ENCODE measurements at places on chromosomes 3 and 15. TPM values are rescaled to one million over a fixed set of nuclear protein-coding genes. Genes with fewer than 3 reads are reported as not detected.

Gene GNB4
- 14.3 TPM for total RNA-seq

DNA sequence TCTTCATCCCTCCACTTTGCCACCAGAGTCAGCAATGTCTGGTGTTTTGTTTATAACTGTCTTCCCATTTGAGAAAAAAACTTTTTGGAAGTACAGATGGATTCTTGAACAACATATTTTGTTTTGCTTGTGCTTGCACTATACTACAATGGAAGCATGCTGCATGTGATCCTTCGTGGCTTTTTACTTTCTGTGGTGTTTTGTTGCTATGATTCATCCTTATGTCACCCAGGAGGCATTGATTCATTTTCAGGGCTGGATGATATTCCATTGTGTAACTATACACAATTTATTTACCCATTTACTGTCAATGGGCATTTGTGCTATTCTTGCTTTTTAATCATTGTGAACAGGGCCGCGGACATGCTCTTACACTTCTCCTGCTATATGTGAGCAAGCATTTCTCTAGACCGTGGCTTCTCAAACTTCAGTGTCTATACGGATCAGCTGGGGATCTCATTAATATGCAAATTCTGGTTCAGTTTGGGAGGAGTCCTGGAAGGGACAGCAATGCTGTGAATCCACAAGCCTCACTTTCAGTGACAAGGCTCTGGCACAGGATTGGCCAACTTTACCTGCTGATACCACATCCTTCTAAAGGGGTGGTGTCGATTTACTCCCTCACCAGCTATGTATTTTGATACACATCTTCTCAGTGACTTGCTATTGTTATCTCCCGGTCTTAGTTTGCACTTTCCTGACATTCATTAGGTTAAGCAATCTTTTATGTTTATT is 65.9 kb downstream of the POLR2M start:
- DNase-seq, result no peak
- H3K36me3 ChIP-seq, result no peaks in the 10 kb centered on the region
- no peaks in the 10 kb centered on the region for H3K4me1 ChIP-seq
- H3K27me3 ChIP-seq, result no peaks in the 10 kb centered on the region
- H3K4me3 ChIP-seq, result no peak overlapping the region

DNA sequence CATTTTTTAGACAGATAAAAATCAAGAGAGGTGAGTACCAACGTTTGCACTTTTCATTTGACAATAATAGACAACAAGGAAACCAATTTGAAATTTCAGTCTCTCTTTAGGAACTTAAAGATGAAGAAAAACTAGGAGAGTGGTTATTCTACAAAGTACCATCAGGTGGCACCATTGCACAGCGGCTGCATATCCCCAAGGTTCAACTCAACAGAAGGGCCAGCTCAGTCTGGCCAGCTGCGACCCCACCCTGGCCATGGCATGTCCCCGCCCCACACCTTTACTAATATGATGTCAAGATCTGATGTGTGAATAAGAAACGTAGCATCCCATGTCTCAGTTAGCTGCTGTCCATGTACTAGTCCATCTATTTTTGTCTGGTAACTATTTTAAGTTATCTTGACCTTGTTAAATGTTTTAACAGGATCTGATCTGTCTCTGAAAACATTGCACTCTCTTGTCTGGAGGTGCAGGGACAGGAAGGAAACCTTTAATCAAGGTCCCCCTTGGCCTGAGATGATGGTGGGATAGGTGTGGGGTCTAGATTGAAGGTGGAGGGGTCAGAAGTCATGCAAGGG is 35.5 kb upstream of the CGNL1 start:
- peaks cover 4% of the 10 kb centered on the region for H3K4me1 ChIP-seq
- H3K4me3 ChIP-seq, result no peak overlapping the region
- no peaks in the 10 kb centered on the region for H3K36me3 ChIP-seq
- no peaks in the 10 kb centered on the region for H3K27me3 ChIP-seq
- DNase-seq, result peak; percentile 35

Gene ZKSCAN7
- 2.3 TPM for total RNA-seq

Gene HES1
- total RNA-seq, result 38.5 TPM

- H3K36me3 ChIP-seq, result no peaks in the 10 kb centered on the region
- H3K27me3 ChIP-seq, result no peaks in the 10 kb centered on the region
- no peak overlapping the region for H3K4me3 ChIP-seq
- no peaks in the 10 kb centered on the region for H3K4me1 ChIP-seq
These were observed 93.9 kb downstream of the CPN2 start for GRCh38 chr3:194257151-194257621.

DNA sequence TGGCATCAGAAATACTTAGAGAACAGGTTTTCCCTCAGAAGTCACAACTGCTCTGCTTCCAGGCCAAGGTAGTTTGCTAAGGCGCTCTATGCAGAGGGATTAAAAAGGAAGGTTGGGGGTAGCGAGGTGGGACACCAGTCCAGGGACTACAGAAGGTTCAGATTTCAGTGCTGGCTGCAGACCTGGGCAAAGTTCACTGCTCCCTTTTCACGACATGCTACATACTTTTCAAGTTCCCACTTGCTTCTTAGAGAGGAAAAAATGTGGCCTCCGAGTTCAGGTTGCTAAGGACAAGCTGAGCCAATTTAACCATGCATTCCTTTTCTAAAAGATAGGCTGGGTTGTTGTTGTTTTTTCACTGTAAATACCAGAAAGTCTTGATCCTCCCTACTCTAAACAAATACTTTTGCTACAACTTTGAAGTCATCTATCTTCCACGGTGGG is 158.6 kb upstream of the NR2F2 start:
- no peak for DNase-seq
- no peaks in the 10 kb centered on the region for H3K36me3 ChIP-seq
- H3K27me3 ChIP-seq, result no peaks in the 10 kb centered on the region
- H3K27ac ChIP-seq, result no peak overlapping the region
- H3K4me1 ChIP-seq, result peaks cover 4% of the 10 kb centered on the region
- H3K4me3 ChIP-seq, result no peak overlapping the region

GRCh38 chr15:60424006-60424405 is 26.2 kb upstream of the ANXA2 start:
- no peak overlapping the region for H3K4me3 ChIP-seq
- no peak for DNase-seq

DNA sequence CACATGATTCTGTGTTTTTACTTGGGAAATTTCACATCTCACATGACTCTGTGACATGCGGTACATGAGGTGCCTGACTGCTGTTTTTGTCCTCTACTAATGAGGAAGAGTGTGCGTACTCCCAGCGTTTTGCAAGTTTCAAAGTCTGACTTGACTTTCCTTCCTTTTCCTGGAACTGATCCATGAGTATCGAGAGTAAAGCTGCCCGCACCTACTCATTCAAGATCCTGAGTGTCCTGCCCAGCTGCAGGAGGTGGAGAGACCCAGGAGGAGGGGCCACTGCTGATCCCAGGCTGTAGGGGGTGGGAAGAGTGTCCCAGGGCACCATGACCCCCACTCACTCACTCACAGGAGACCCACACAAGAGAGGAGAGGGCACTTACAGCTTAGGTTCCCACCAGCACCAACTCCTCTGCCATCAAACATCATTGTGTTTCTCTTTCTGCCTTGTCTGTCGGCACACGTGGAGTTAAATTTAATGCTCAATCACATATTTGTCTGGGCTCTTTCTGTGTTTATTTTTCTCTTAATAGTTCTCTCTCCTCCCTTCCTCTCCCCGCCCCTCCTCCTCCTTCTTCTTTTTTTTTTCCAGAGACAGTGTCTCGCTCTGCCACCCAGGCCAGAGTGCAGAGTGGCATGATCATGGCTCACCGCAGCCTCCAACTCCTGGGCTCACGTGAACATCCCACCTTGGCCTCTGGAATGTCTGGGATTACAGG is 1.4 kb downstream of the CCR5AS start:
- H3K4me3 ChIP-seq, result no peak overlapping the region
- no peak overlapping the region for H3K27ac ChIP-seq
- H3K36me3 ChIP-seq, result no peaks in the 10 kb centered on the region

Gene SUCNR1
- not detected for total RNA-seq

GRCh38 chr3:17771177-17772017 is 29.0 kb upstream of the TBC1D5 start:
- H3K4me1 ChIP-seq, result no peaks in the 10 kb centered on the region
- no peak overlapping the region for H3K27ac ChIP-seq
- H3K4me3 ChIP-seq, result no peak overlapping the region
- H3K36me3 ChIP-seq, result no peaks in the 10 kb centered on the region
- H3K27me3 ChIP-seq, result no peaks in the 10 kb centered on the region

Gene ATP10A
- 0.43 TPM for total RNA-seq

- H3K27me3 ChIP-seq, result no peaks in the 10 kb centered on the region
- no peaks in the 10 kb centered on the region for H3K4me1 ChIP-seq
- DNase-seq, result no peak
- H3K27ac ChIP-seq, result no peak overlapping the region
These were observed 29.5 kb downstream of the POPDC2 start for GRCh38 chr3:119630880-119631329.

GRCh38 chr15:77874063-77874462 is 203.4 kb downstream of the TBC1D2B start:
- H3K27ac ChIP-seq, result no peak overlapping the region
- no peaks in the 10 kb centered on the region for H3K4me1 ChIP-seq

Gene SPESP1
- 0.28 TPM for total RNA-seq

Gene FSTL1
- 86.9 TPM for total RNA-seq

Gene C15orf62
- total RNA-seq, result 0.08 TPM

GRCh38 chr3:62467966-62468722 is 94.8 kb upstream of the FEZF2 start:
- H3K36me3 ChIP-seq, result no peaks in the 10 kb centered on the region
- H3K4me1 ChIP-seq, result peaks cover 2% of the 10 kb centered on the region
- DNase-seq, result no peak
- H3K4me3 ChIP-seq, result no peak overlapping the region
- no peak overlapping the region for H3K27ac ChIP-seq

GRCh38 chr3:184598574-184598927 is 37.0 kb downstream of the EPHB3 start:
- no peak overlapping the region for H3K27ac ChIP-seq
- H3K27me3 ChIP-seq, result no peaks in the 10 kb centered on the region
- no peak for DNase-seq
- H3K36me3 ChIP-seq, result no peaks in the 10 kb centered on the region
